ENCODE measurements at places on chromosomes 11 and 22.

GRCh38 chr11:1559111-1559951 is 12.7 kb downstream of the DUSP8 start:
- DNase-seq = no peak

DNA sequence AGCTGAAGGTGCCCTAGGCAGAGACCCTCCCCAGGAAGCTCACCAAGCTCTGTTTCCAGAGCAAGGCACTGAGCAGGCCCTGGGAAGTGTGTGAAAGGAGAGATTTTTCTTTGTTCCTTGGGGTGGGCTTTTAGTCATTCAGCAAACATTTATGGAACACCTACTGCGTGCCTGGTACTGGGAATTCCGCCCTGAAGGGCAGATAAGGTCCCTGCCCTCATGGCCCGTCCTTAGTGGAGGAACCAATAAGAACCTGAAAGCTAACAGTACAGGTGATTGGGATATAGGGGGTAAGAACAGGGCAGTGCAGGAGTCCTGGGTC is 3.9 kb downstream of the TMEM134 start:
- no peak for DNase-seq

- DNase-seq = no peak
These were observed 18.0 kb downstream of the TBRG1 start for GRCh38 chr11:124640666-124641065.

- DNase-seq = no peak
These were observed 60.1 kb downstream of the SCN3B start for GRCh38 chr11:123594188-123594901.

- no peak for DNase-seq
These were observed 101.1 kb upstream of the FAT3 start for GRCh38 chr11:92123540-92123939.

GRCh38 chr11:95327273-95327948 is 96.4 kb upstream of the SESN3 start:
- no peak for DNase-seq

DNA sequence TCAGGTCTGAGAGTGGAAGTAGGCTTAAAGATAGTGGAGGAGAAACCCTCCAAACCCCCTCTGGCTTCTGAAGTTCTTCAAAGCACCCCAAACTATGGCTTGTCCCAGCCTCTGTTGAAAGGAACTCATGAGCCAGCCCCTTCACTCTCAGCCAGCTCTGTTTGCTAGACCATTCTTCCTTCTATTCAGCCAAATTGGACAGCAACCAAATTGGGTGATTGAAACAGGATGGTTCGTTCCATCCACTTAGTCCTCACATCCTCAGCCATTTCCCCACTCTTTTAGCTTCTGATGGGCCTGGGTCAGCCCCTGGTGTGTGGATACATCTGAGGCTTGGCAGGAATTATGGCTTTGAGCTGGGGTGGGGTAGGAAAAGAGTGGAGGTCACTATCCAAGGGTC is 4.5 kb downstream of the HTR3A start:
- no peak for DNase-seq

DNA sequence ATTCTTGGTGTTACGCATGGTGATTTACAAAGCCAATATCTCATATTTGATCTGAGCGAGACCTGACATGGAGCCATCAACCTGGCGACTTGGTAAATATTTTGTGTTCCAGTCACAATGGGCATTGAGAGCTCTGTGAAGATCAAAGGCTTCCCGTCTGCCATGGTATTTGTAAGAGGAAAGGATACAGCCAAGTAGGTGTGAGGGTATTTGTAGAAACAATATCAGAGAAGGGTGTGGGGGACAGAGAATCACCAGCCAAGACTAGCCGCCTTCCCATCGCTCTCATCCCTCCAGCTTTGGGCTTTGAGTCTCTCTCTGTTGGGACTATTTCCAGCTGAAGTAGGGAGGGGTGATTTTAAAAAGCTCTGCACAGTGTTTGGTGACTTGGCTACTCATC is 173.4 kb upstream of the BDNF start:
- DNase-seq = no peak

DNA sequence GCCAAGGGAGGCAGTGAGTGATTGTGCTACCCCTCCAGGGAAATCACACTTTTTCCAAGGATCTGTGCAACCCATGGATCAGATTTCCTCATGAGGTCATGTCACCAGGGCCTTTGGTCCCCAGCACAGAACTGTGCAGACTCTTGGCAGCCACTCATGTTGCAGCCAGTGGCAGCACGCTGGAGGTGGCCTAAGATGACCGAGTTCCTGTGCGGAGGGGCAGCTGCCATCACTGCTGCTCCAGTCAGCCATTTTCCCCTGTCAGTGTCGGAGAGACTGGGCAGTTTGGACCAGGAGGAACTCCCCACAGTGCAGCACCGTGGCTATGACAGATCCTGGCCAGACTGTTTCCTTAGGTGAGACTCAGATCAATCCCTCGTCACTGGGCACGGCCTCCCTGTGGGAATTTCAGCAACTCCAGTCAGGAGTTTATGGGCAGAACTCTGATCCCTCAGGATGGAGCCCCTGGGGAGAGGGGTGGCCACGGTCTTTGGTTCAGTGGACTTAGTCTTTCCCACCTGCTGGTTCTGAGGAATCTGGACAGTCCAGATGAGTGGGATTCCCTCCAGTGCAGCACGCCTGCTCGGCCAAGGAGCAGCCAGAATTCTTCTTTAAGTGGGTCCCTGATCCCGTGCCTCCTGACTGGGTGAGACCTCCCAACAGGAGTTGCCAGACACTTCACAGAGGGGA is 194.6 kb upstream of the CARD18 start:
- no peak for DNase-seq

- DNase-seq = no peak
These were observed 540 bp downstream of the MEN1 start for GRCh38 chr11:64809781-64810241.

DNA sequence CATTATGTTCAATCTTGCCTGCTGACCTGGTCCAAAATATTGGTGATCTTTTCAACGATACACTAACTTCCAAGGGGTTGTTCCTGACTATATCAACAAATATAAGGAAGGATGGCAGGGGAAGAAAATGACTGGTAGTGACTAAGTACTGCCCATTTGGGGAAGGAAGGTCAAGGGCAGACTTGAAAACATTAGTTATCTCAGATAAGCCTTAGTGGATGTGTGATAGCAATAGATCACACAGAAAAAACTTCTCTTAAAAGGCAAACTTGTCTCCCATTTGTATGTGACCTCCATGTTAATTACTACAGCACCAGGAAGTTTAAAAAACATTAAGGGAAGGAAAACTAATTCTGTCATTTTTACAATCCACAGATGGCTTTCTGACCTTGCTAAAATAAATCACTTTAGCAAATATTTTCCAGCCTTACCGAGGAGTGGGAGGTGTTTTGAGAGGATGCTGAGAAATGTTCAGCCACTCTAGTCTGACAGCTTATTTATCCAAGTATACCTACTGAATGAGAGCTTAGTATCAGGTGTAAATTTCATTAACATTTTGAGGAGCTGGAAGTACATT is 88.2 kb upstream of the DDI1 start:
- no peak for DNase-seq

DNA sequence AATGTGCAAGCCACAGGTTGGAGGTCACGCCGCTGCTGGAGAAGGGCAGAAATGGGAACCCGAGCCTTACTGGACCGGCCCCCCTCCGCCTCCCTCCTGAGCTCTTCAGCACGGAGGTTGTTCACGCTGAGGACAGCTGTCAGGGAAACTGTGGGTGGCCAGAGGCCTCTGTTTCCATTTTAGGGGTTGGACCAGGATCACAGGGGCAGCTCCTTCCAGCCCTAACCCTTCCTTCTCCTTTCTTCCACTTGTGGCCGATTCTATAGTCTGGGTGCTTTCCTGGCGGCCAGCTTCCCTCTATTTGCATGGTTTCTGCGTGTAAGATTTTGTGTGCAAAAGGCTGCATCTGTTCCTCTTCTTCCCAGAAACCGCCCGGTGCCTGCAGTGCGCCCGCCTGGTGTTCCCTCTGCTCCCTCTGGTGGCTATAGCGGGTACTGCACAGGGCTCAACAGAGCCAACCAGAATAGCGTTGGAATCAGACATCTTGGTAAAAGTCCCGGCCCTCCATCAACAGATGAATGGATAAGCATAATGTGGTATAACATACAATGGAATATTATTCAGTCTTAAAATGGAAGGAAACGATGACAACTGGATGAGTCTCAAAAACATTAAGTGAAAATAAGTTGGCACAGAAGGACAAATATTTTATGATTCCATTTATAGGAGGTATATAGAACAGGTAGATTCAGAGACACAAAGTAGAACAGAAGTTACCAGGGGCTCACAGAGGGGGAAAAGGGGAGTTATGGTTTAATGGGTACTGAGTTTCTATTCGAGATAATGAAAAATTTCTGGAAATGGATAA is 8.4 kb upstream of the SLC22A8 start:
- peak; percentile 68 for DNase-seq

- no peak for DNase-seq
These were observed 77.3 kb upstream of the NECTIN1 start for GRCh38 chr11:119806064-119806915.

DNA sequence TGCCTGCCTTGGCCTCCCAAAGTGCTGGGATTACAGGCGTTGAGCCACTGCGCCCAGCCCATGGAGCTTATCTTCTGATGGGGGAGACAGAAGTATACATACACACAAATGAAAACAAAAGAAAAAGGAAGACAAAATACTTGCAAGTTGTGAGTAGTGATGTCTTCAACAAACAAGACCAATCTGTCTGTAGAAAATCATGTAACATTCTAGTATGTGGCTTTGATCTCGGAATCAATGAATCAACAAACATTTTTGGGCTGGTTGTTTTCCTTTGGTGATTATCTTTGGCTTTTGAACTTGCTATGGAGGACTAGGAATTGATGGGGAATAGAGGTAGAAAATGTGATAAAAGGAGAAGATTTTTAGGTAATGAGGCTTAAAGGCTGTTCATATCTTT is 3.4 kb upstream of the CTNND1 start:
- no peak for DNase-seq

GRCh38 chr22:45603619-45604018 is 68.0 kb upstream of the ATXN10 start:
- DNase-seq = no peak

DNA sequence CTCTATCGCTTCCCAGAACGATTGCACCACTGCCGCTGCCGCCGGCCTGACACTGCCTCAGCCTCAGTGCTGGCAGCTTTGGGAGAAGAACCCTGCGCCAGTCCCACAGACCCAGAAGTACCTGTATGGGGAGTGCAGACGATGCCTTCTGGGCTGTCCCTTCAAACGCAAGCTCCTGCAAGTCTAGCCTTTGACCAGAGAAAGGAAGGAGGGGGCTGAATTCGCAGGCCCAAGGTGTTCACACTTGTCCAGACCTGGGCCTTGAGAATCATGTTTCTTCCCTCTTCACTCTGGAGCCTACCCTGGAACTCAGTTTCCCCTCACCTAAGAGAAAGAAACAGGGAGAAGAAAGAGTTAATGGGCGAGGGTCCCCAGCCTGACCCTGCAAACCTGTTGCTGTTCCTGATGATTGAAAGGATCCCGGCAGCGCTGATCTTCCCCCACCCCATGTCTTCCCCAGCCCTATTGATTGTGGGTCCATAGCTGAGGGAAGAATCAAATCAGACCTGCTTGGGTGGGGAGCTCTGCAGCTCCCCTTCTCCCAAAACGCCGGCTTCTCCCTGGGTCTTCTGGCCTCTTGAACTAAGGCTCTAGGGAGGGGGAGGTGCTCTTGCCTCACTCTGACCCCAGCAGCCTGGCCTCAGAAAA is 786 bp upstream of the MCAM start:
- no peak for DNase-seq

DNA sequence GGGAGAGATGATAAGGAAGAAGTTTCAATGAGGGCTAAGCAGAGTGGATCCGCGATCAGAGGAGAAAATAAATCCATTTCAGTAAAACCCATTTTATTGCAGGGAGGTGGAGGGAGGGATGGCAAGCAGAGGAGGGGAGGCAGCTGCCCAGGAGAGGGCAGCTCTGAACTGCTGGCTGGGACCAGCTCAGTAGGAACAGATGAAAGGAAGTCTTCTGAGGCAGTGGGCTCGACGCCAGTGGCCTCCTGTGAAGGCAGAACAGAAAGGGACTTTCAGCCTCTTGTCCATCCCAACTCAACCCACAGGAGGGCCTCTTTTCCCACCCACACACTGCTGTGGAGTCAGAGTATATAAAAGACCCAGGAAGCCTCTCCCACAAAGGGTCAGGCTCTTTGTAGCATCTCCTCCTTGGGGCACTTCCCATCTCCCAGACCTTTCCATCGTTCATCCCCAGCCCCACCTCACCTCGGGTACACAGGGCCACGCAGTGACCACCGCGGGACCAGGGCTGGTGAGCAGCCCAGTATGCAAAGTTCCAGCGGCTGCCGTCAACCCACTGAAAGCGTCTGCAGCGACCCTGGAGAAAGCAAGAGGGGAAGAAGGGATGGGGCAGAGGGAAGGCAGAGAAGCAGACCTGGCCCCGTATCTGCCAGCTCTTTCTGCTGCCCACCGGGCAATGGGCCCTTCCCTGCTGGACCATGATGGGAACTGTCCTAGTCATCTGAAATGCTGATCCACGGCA is 3.0 kb downstream of the PRG2 start:
- DNase-seq = no peak

DNA sequence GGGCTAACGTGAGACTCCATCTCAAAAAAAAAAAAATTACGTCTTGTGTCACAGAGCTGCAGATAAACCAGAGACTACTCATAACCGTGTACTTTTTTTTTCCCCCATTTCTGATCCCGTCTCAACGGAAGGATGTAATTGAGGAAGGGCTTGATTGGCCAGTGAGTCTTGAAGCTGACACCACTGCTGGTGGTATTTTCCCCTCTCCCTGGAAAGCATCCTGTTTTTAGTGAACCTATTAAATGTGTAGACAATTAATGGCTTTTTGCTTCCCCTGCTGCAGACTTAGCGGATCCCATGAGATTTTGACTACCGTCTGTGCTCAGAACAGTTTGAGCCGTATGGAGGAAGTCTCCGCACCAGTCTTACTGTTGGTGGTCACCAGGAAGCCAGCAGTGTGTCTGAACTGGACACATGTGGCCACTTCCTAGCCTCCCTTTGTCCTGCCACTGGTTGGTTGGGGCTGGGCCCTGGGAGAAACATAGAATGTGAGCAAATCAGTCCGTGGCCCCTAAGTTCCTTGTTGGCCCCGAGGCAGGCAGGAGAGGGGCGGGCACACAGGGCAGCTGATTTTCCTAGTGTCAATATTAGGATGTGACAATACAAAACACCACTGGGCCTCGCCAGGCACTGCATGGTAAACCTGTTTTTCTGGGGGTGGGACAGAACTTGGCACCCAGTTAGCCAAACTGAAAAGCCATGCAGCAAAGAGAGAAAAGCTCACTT is 3.1 kb downstream of the BIK start:
- no peak for DNase-seq
